ENCODE measurements at places on chromosomes 1 and 21. TPM values are rescaled to one million over a fixed set of nuclear protein-coding genes. Genes with fewer than 3 reads are reported as not detected.

GRCh38 chr1:27727126-27727525 is 1.4 kb downstream of the FAM76A start:
- DNase-seq, result no peak
- peaks cover 18% of the 10 kb centered on the region for H3K4me1 ChIP-seq
- no peak overlapping the region for H3K27ac ChIP-seq
- H3K27me3 ChIP-seq, result no peaks in the 10 kb centered on the region
- no peak overlapping the region for H3K4me3 ChIP-seq

- H3K4me1 ChIP-seq, result peaks cover 10% of the 10 kb centered on the region
- H3K36me3 ChIP-seq, result no peaks in the 10 kb centered on the region
- no peaks in the 10 kb centered on the region for H3K27me3 ChIP-seq
- no peak overlapping the region for H3K4me3 ChIP-seq
- no peak for DNase-seq
These were observed 87.5 kb upstream of the SGIP1 start for GRCh38 chr1:66446261-66447001.

DNA sequence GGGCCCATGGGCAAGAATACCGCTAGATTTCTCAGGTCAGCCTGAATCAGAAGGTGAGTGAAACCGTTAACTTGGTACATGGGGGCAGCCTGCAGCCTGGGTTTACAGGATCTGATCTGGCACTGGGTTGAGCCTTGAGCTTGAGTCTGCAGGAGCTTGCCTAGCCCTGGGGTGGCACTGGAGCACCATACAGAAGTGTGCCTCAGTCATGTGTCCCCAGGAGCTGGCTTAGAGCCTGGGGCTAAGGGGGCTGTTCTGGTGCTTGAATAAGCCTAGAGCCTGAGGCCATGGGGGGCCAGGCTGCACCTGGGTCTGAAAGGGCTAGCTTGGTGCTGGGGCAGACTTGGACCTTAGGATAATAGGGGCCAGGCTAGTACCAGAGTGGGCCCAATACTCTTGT is 457.2 kb upstream of the PBX1 start:
- no peak for DNase-seq
- H3K4me3 ChIP-seq, result no peak overlapping the region
- no peaks in the 10 kb centered on the region for H3K4me1 ChIP-seq
- no peak overlapping the region for H3K27ac ChIP-seq

DNA sequence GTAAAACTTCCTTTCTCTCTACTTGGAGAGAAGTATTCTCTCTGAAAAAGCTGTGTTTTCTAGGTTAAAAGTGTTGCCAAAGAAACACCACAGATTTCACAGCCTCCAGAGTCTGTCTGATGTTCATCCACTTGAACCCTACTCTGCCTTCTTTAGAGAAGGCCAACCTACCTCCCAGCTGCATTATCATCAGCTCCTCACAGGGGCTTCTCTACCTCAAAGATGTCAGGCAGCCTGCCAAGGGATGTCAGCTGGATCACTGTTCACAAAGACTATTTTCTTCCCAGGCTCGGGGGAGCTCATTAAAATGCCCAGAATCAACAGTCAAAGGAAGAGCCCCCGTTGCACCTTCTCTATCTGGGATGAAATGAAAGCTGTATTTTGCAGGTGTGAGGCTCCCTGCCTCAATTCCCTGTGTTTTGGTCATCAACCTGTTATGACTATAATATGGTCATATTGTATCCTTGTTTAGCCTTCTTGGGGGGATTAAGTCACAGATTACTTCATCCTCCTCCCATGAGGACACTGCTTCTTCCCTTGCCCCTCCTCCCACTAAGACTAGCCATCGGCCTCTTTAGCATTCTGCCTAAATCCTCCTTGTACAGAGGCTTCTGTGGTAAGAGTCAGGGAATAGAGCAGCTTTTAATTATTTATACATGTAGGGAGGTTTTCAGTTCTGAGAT is 25.7 kb downstream of the ANGPTL7 start:
- H3K27me3 ChIP-seq, result no peaks in the 10 kb centered on the region
- H3K36me3 ChIP-seq, result peaks cover 78% of the 10 kb centered on the region
- H3K27ac ChIP-seq, result no peak overlapping the region
- no peak overlapping the region for H3K4me3 ChIP-seq

DNA sequence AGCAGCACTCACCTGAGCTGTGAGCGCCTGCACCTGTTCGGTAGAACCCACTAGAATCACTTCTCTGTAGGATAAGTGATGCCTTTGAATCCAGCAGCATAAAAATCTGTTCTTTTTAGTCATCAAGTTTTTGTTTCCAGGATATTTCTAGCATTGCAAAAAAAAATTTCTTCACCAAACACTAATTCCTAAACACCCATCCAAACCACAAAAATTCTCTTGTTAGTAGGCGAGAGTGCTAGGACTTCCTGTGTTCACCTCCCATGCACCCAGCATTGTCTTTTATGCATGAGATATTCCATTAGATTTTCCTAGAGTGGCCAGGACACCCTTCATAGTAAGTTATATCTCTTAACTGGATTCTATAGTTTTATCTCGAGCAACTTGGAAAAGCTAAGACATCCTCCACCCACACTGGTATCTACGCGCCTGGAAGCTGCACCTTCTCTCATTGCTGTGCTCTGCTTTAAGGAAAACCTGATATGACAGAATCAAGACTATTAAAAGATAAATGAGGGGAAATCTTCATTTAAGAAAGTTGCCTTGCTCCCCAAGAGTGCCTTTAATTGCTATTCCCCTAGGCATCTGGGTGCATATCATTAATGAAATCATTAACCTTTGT is 12.3 kb downstream of the SERTAD4 start:
- H3K27ac ChIP-seq, result no peak overlapping the region
- DNase-seq, result no peak
- no peaks in the 10 kb centered on the region for H3K36me3 ChIP-seq
- no peak overlapping the region for H3K4me3 ChIP-seq

- H3K4me3 ChIP-seq, result no peak overlapping the region
- H3K27me3 ChIP-seq, result no peaks in the 10 kb centered on the region
- H3K4me1 ChIP-seq, result no peaks in the 10 kb centered on the region
- DNase-seq, result no peak
These were observed 158.0 kb upstream of the CACYBP start for GRCh38 chr1:174841747-174842146.

DNA sequence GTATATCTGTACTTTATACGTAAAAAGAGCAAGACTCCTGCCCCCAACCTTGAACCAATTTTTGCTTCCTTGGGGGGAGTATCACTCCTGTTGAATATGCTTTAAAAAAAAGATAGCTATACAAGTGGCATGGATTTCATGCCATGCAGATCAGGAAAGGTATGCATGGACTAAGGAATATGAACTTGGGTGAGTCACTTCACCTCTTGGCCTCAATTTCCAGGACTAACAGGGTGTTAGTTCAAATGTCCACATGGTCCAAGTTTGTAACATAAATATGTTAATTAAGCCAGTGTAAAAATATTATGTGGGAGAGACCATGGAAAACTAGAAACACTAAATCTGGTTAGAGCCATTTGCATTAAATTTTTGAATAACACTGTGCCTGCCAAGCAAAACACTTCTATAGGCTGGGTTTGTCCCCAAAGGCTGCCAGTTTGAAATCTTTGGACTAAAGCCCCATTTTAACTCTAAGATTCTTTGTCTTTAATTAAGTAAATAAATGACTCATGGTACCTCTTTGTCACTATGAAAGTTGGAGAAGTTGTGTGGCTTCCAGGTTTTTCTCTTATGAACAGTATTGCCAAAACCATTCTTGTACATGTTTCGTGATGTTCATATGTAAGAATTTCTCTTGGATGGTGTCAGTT is 33.1 kb downstream of the FAM177B start:
- no peaks in the 10 kb centered on the region for H3K36me3 ChIP-seq
- H3K27ac ChIP-seq, result no peak overlapping the region
- H3K4me1 ChIP-seq, result peaks cover 27% of the 10 kb centered on the region
- no peaks in the 10 kb centered on the region for H3K27me3 ChIP-seq
- H3K4me3 ChIP-seq, result no peak overlapping the region

GSTM1 gene
- total RNA-seq, result 31.9 TPM

LPAR3 gene
- total RNA-seq, result not detected

Measured in natural killer cell (primary cell).